Psoas muscle (tissue), 8 donors: ENCODE measurements at places on chromosomes 7 and 10.
A peak's percentile ranks its signal among the peaks of the same experiment; 100 is the strongest.

- no peak overlapping the region for H3K27ac ChIP-seq
- H3K4me3 ChIP-seq: no peak overlapping the region
- no peak for DNase-seq
- H3K36me3 ChIP-seq: no peaks in the 10 kb centered on the region
- H3K4me1 ChIP-seq: no peaks in the 10 kb centered on the region
- no peaks in the 10 kb centered on the region for H3K27me3 ChIP-seq
These were observed 208.4 kb upstream of the LRRTM3 start for GRCh38 chr10:66717231-66717981.

DNA sequence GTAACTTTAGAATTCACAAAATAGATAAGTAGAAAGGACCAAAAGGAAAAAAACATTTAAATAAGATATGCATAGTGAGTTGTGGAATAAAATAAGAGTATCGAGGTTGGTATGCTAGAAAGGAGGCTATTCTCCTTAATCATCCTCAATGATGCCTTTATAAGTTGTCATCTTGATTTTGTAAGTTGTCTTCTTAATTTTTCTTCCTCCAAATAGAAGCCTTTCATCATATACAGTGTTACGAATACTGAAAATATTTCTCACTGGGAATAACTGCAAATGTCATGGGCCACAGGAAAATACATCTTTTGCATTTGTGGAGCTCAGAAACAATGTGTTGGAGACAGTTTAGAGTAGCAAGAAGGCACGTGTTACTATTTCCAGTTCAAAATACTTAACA lies 31.5 kb upstream of the PRTFDC1 start:
- H3K27me3 ChIP-seq: no peaks in the 10 kb centered on the region
- DNase-seq: no peak
- no peaks in the 10 kb centered on the region for H3K36me3 ChIP-seq
- no peak overlapping the region for H3K4me3 ChIP-seq
- H3K27ac ChIP-seq: no peak overlapping the region

DNA sequence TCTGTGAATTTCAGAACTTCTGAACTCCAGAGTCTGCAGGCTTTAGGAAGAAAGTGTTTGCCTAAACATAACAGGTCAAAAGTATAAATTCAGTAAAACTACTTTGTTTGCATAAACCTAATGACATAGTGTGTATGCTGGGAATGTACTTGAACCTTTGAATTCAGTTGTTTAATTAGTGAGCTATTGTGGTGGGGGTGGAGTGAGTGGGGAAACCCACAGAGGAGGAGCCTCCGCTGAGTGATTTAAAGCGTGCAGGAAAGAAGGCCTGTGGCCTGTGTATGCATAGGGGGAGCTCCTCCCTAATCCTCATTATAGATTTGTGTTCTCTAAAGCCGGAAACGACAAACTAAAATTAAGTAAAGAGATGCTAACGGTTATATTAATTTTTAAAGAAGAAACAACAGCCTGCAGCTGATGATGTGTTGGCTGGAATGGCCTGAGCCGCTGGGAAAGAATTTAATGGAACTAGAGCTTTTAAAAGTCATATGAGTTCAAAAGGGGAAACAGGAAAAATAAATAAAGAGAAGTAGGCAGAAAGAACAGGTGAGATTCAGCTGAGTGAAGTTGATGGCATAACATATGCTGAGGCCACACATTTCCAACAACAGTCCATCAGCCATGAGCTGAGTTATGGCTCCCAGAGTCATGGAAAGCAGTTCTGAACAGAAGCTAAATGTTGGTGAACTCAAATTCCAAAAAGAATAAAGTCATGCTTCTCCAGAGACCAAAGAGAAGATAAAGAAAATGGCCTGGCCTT lies 595.0 kb downstream of the GRM8 start:
- no peak for DNase-seq
- no peaks in the 10 kb centered on the region for H3K27me3 ChIP-seq
- H3K4me3 ChIP-seq: no peak overlapping the region
- H3K4me1 ChIP-seq: no peaks in the 10 kb centered on the region

GRCh38 chr7:64102656-64103400 lies 57.6 kb downstream of the ZNF727 start:
- no peak overlapping the region for H3K27ac ChIP-seq
- no peak for DNase-seq
- H3K4me3 ChIP-seq: no peak overlapping the region
- H3K27me3 ChIP-seq: no peaks in the 10 kb centered on the region

DNA sequence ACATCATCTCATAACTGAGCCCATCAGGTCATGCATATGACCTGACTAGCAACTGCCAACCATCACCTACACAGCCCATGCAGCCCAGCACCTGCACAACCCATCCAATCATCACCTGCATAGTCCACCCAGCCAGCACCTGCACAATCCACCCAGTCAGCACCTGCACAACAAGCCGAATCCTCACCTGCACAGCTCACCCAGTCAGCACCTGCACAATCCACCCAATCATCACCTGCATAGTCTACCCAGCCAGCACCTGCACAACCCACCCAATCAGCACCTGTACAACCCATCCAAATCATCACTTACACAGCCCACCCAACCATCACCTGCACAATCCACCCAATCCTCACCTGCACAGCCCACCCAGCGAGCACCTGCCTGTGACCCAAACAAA lies 33.4 kb upstream of the WDFY4 start:
- H3K4me1 ChIP-seq: peaks cover 7% of the 10 kb centered on the region
- no peak for DNase-seq
- H3K27ac ChIP-seq: no peak overlapping the region
- no peak overlapping the region for H3K4me3 ChIP-seq

- H3K4me1 ChIP-seq: peaks cover 11% of the 10 kb centered on the region
- H3K4me3 ChIP-seq: no peak overlapping the region
These were observed 118.7 kb downstream of the SLIT1 start for GRCh38 chr10:97066877-97067555.

DNA sequence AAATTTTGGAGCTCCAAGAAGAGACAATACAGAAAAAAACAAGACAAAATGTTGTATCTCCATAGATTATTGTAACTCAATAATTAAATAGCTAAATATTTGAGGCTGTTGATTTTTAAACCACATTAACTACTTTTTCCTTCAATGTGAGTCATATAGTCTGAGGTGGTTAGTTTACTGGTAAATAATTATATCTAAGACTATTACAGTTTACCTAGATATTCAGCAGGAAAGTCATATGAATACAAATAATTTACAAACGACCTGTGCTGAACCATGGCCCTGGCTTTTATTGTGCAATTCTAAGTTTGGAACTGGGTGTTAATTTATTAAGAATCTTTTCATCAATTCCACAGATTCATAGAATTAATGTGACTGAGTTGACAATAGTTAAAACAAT lies 22.2 kb downstream of the CREB5 start:
- H3K27ac ChIP-seq: no peak overlapping the region
- no peaks in the 10 kb centered on the region for H3K27me3 ChIP-seq
- H3K4me3 ChIP-seq: no peak overlapping the region

DNA sequence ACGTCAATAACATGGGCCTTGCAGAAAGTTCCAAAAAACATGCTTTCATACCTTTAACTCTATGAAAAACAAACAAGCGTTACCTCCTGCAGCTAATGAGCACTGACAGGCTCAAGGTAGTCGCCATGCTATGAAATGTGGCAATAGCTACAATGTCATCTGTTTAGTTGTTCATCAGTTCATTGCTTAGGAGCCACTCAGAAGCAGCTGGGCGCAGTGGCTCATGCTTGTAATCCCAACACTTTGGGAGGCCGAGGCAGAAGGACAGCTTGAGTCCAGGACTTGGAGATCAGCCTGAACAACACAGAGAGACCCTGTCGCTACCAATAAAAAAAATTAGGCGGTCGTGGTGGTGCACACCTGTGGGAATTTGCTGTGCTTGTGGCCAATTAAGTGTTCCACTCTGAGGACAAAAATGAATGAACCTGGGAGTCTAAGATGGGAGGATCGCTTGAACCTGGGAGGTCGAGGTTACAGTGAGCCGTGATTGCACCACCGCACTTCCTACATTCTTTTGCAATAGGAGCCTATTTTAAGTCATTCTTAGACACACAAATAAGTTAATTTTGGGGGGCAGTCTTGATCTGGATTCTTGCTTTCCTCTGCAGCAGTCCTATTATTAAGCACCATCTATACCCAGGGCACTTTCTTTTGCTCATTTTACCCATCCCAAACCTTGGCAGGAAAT lies 276.2 kb upstream of the KLF14 start:
- peak overlapping the region; percentile 50 for H3K27ac ChIP-seq
- peaks cover 3% of the 10 kb centered on the region for H3K36me3 ChIP-seq
- H3K4me1 ChIP-seq: peaks cover 80% of the 10 kb centered on the region
- no peaks in the 10 kb centered on the region for H3K27me3 ChIP-seq
- DNase-seq: peak; percentile 58

DNA sequence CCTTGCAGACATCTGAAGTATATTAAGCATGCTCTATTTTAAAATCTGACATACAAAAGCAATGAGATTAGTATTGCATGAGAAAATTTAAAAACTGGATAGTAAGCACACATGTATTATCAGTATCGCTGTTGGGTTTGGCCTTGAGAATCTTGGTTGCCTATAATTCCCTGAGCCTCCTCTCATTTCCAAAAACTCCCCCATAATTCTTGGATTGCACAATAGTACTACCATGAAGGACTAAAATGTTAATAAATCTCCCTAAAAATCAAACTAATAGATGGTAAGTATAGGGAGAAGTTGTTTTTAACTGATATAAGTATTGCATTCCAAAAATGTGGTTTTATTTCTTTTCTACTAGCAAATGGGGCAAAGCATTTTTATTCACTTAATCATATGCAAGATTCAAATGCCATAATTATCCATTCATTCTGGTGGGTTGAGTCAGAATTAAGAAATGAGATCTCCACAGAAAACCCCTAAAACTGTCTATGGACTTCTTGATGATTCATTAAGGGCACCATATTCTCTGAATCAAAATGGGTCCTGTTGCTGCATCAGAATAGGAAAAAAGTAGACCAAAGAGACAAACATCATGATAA lies 10.3 kb upstream of the VIM start:
- H3K4me1 ChIP-seq: no peaks in the 10 kb centered on the region
- no peak overlapping the region for H3K4me3 ChIP-seq
- no peak overlapping the region for H3K27ac ChIP-seq
- no peaks in the 10 kb centered on the region for H3K27me3 ChIP-seq

DNA sequence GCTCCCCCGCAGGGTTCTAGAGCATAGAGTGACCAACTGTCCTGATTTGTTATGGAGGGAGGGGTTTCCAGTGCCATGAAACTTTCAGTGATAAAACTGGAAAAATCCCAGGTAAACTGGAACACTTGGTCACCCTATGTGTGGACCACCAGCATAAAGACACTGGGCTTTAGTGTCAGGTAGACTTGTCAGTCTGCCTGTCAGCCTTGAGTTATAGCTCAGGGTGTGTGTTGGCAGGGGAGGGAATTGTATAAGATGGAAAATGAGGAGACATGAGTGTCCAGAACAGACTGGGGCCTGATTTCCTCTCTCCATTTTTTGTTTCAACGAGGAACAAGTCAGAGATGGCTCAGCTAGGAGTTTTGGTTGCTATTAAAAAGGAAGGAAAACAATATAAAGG lies 10.2 kb upstream of the EFCAB10 start:
- no peak overlapping the region for H3K4me3 ChIP-seq
- DNase-seq: no peak
- no peaks in the 10 kb centered on the region for H3K27me3 ChIP-seq
- no peaks in the 10 kb centered on the region for H3K36me3 ChIP-seq

DNA sequence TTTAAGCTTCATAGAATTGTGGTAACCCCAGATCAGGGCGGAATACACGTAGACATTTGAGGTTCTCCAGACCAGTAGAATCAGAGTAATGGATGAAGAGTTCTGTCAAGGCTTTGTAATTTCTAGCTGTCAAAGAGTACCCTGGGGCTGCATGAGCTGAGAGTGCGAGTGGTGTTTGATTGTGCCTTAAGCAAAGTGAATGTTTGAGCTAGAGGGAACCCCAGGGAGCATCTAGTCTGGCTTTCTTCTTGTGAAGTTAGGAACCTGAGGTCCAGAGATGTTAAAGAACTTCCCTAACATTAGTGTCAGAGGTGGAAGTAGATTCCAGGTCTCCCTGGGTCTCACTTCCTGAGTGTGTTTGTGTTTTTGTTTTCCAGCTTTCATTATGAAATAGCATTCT lies 212.3 kb upstream of the FZD1 start:
- H3K27me3 ChIP-seq: no peaks in the 10 kb centered on the region
- no peak for DNase-seq
- no peaks in the 10 kb centered on the region for H3K4me1 ChIP-seq
- H3K27ac ChIP-seq: no peak overlapping the region

DNA sequence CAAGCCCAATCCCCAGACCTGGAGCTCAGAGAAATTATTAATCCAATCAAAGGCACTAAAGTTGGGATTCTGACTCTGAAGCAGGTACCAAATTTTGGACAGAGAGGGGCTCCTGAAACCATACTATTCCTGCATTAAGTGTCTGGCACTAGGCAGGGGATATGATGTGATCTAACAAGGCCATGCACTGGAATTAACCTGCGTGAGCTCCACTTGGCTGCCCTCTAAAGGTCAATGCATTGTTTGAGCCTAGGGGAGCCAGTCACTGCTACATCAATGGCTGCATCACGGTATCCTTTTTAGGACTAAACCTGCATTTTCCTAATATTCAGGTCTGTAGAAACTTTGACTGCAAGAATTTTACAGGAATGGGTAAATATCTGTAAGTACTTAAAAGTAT lies 42.1 kb downstream of the ST8SIA6 start:
- H3K4me3 ChIP-seq: no peak overlapping the region
- no peak for DNase-seq
- H3K36me3 ChIP-seq: no peaks in the 10 kb centered on the region
- no peaks in the 10 kb centered on the region for H3K4me1 ChIP-seq

DNA sequence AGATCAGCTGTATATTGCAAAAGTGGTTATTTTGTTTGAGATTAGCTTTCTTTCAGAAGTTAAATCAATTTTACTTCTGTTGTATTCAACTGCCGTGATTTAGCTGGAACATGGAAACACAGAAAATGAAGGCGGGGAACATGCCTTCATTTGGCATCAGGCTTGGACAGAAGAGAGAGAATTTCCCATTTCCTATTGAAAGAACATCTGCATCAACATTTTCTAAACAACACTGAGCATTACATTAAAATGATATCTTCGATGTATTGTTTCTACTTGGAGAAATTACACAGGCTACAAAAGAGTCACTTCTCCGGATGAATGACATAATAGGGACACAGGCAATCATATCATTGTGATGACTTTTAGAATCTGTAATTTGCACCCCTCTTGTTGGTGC lies 46.6 kb upstream of the KLF6 start:
- no peak overlapping the region for H3K27ac ChIP-seq
- no peak overlapping the region for H3K4me3 ChIP-seq
- H3K27me3 ChIP-seq: no peaks in the 10 kb centered on the region
- H3K36me3 ChIP-seq: no peaks in the 10 kb centered on the region

- H3K4me3 ChIP-seq: no peak overlapping the region
- DNase-seq: no peak
- peak overlapping the region; percentile 34 for H3K27ac ChIP-seq
- H3K4me1 ChIP-seq: peaks cover 25% of the 10 kb centered on the region
- no peaks in the 10 kb centered on the region for H3K27me3 ChIP-seq
These were observed 4.6 kb upstream of the TSPAN15 start for GRCh38 chr10:69446650-69447151.

DNA sequence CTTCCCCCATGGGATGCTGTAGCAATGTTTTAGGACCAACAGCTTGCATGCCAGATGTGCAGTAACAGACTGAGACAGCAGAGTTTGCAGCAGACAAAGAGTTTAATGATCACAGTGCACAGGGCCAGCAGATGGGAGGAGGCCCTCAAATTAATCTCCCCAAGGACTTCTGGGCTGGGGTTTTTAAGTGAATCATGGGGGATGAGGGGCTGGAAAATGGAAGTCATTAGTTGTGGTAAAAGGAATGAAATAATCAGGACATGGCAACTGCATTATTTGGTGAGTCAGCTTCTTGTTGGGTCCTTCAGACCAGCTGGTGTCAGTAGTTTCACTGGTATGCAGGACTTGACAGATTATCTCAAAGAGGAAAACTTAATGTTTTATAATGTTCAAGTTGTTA lies 12.6 kb upstream of the NRBF2 start:
- peak; percentile 27 for DNase-seq
- no peak overlapping the region for H3K4me3 ChIP-seq
- H3K27ac ChIP-seq: no peak overlapping the region
- H3K36me3 ChIP-seq: no peaks in the 10 kb centered on the region
- peaks cover 10% of the 10 kb centered on the region for H3K4me1 ChIP-seq
